DMS79 treated with DMSO at 0.1 percent for 48 hours (cell line): ENCODE measurements at places on chromosomes 11 and 22.

DNA sequence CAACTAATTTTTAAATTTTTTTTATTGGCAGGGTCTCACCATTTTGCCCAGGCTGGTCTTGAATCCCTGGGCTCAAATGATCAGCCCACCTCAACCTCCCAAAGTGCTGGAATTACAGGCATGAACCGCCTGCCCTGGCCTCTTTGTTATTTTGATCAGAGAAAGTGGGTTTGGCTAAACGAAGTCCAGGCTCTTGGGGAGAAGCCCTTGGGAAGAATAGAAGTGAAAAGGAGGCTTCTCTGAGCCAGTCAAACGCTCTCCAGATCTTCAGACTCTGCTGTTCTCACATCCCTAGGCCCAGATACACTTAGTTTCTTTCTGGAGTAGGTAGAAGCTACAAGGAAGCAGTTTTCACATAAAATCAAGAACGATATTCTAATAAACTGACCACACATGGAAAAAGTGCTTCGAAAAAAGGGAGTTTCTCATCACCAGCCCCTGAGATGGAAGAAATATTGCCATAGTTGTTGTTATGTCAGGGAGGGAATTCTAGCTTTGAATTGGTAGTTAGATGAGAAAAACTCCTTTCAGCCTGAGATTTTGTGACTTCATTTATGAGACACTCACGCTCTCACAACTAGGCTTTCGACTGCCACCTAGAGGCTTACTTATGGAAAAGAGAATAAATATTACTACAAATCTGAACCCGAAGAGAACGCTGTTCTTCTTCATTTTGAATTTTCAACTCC is 41.7 kb upstream of the AQP11 start:
- peak; percentile 91 for DNase-seq

DNA sequence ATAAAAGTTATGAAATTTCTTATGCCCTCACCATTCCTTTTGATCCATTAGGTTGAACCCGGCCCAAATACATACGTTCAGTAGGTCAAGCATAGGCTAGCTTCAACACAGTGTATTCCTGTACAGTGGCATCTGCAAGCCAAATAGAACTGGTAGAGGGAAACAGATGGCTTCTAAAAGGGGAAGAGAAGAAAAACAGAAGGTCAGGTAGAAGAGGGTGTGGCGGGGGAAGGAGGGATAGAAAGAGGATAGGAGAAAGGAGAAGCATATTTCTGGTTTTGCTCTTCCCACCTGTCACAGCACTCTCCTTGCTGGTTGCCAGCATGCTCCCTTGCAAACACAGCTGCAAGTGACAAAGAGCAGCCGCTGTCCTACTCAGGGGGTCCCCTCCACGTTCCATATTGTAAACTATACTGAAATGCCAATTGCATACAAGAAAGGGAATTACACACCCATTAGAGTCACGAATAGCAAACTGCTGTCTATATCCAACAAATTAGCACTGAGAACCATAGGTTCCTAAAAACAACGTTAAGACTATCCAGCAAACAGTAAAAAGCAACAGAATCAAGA is 71.8 kb downstream of the PHF21A start:
- no peak for DNase-seq

- peak; percentile 90 for DNase-seq
Observed at GRCh38 chr11:111082664-111083063, 162.9 kb upstream of the POU2AF2 start.

DNA sequence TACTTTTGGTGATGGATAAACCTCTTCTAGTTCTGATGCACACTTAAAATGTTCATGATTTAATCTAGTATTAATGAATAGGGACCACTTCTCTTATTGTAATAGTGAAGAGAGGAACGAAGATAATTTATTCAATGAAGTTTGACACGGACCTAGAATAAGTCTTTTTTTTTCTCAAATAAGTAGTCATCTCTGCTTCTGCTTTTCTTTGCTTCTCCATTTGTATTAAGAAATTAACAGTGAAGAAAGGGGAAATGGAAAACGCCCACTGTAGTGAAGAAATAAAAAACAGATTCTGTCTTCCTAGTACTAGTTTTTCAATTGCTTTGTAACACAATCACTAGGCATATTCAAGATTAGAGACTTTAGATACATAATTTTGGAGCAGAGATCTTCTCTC is 73.0 kb downstream of the CD44 start:
- no peak for DNase-seq

DNA sequence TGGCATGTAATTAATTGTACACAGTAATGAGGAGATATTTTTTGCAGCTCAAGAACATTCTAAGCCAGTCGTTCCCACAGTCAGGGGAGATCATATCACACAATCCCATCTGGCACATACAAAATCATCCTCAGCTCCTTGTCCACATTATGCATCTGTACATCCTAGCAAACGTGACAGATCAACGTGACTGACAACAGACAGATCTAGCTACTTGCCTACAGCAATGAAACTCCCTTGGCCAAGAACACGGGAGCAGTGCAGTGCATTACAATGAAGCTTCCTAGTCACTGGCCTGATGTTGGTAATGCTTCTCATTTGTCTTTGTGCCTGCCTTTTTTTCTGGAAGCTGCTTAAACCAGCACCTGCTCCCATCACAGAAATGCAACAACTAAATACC is 24.5 kb upstream of the GUCY1A2 start:
- no peak for DNase-seq

- DNase-seq: no peak
Observed at GRCh38 chr11:111245425-111245824, at the start of gene POU2AF2. Gene POU2AF2 (plus strand): TSS chr11:111245725. CDS start chr11:111245854, 129 bp downstream.

DNA sequence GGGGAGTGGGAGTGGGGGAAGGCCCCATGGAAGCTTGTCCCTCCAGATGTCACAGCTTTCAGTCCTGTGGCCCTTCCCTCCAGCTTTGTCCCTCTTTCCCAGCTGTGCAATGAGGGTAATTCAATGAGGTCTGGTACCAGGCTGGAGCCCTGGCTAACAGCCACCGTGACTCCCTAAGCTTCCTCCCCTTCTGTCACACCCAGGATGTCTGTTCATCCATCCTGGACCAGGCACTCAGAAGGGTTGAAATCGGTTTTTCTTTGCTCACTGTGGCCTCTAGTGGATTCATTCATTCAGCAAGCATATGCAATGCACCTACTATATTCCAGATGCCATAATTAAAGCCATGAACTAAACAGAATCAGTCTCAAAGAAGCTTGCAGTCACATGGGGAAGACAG is 38.7 kb downstream of the SYT13 start:
- no peak for DNase-seq

DNA sequence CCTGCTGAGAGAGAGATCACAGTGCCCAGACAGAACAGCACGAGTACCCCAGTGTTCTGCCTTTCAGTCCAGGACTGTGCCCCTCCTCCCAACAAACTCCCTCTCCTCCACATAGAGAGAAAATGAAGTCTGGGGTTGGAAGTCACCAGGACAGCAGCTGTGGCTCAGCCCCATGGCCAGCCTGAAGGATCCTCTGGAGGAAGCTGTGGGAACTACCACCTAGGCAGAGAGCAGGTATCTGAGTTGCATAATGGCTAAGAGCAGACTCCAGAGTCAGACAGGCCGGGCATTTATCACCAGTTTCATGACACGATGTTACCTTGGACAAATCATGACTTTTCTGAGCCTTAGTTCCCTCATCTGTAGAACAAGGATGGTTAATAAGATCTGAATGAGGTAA is 61.2 kb upstream of the RRAS2 start:
- no peak for DNase-seq

- no peak for DNase-seq
Observed at GRCh38 chr11:27194976-27195375, 154.4 kb downstream of the BBOX1 start.

DNA sequence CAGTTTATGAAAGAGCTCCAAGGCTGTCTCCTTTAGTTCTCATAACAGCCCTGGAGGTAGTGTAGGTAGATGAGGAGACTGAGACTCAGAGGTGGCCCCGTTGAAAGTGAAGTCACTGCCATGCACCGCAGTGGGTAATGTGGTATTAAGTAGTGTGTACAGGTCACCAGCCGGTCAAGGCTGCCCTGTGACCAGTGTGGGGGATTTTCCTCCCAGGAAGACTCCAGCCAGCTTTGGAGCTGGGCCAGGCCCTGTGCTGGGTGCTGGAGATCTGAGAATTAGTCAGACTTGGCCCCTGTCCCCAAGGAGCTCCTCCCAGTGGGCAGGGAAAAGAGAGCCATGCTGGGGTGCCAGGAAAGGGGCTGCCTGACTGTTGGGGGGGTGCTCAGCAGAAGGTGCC is 5.3 kb downstream of the OMP start:
- DNase-seq: peak; percentile 39

DNA sequence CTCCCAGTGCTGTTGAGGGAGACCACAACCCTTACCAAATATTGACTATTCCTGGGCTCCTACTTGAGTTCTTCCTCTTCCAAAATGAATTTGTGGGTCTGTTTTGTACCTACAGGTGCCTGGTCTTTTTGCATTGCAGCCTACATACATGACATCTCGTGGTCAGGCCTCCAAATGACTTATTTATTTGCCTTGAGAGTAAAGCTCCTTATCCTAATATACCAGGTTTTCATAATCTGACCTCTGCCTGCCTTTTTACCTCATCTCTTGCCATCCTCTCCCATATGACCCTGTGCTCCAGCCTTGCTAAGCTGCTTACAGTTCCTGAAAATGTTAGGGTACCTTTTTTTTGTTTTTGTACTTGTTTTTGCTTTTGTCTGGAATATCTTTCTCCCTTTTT is 130.4 kb downstream of the UVRAG start:
- peak; percentile 48 for DNase-seq

DNA sequence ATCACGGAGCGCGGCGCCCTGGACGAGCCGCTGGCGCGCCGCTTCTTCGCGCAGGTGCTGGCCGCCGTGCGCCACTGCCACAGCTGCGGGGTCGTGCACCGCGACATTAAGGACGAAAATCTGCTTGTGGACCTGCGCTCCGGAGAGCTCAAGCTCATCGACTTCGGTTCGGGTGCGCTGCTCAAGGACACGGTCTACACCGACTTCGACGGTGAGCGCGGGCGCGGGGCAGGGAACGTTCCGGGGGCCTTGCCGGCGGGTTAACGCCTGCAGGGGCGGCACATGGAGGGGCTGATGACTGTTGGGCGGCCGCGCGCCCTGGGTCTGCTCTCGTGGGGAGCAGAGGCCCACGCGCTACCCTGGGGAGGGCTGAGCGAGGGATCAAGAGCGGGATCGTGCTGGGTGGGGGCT is 1.0 kb downstream of the PIM3 start:
- DNase-seq: no peak

DNA sequence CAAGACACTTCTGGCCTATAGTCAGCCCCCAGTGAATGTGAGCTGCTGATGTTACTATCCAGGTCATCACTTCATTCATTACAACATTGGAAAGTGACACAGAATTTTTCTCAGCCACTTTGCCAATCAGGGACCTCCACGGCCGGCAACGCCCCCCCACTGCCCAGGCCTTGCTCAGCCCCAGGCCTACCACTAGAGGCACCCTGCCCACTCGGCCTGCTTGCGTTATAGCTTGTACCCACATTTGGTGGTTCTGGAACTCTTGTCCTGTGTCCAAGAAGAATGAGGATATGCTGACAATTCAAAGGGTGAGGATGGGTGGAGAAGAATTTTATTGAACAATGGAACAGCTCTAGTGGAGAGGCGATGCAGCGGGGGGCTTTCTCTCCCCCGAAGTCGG is 96.2 kb downstream of the TSPAN18 start:
- DNase-seq: no peak

GRCh38 chr11:30012346-30012745 is 4.5 kb downstream of the KCNA4 start:
- DNase-seq: no peak

DNA sequence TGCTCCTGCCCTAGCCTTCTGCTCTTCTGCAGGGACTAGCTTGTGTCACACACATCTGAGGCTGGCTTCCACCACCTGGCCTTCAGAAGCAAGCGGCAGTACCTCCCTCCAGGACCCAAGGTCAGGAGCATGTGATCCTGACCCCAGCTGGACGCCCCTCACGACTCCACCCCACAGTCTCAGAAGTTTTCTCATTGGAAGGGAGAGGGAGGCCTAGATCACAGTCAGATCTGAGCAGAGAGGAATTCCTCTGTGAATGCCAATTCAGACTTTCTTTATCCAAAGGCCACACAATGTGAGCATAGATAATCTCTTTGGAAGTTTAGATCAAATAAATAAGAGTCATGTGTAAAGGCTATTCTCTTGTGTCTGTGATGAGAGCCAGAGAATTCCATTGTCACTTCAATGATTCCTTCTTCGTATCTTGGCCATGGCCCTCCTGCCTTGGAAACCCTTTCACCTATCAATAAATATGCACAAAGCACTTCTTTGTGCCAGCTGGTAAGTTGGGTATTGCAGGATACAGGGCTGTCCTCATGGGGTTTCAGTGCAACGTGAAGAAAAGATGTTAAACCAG is 142.9 kb downstream of the SNX19 start:
- no peak for DNase-seq

DNA sequence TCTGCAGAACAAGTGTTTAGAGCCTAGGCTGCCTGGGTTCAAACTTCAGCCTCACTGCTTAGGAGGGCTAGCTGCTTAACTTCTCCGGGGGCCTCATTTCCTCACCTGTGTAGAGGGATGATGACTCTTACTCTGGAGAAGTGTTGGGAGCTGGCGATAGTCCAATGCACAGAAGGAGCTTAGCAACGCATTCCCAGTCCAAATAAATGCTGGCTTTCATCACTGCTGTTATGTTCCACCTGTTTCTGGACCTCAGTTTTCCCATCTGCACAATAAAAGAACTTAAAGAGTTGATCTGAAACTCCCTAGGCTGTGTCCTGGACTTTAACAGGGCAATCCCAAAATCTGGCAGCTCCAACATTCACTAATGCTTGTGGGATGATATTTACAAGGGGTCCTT is 337.8 kb downstream of the MIAT start:
- no peak for DNase-seq

DNA sequence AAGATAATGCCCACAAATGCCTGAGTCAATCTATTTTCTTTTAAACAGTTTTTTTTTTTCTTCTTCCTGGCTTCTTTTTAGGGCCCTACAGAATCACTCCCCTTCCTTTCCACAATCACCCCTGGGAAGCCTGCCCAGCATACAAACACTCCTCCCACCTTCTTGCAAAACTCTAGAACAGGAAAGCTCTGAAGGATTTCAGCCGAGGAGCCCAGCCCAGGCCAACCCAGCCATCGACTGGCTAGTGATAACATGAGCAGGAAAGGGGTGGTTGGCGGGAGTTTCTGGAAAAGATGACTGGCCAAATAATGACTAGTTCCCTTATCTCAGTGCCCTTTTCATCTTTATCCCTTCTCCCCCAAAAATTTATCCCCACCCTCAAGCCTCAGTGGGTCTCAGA is 68.2 kb downstream of the USP35 start:
- no peak for DNase-seq

GRCh38 chr11:82842019-82842418 is 58.2 kb downstream of the PRCP start:
- DNase-seq: no peak

DNA sequence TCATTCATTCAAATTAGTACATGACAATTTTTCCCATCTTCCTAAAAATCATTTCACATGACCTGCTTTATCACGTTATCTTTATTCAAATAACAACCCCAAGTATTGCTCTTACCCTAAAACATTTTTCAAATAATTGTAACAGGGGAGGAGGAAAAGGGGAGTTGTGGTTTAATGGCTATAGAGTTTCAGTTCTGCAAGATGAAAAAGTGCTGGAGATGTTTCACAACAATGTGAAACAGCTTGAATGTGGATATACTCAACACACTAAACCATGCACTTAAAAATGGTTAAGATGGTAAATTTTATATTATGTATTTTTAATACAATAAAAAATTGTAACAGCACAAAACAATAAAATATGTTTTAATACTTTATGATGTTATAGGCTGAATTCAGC is 161.6 kb upstream of the GUCY1A2 start:
- DNase-seq: no peak
